ENCODE measurements at places on chromosomes 2 and 18.

- peak; percentile 4 for DNase-seq
These were observed 87.8 kb downstream of the SP100 start for GRCh38 chr2:230503798-230504197.

DNA sequence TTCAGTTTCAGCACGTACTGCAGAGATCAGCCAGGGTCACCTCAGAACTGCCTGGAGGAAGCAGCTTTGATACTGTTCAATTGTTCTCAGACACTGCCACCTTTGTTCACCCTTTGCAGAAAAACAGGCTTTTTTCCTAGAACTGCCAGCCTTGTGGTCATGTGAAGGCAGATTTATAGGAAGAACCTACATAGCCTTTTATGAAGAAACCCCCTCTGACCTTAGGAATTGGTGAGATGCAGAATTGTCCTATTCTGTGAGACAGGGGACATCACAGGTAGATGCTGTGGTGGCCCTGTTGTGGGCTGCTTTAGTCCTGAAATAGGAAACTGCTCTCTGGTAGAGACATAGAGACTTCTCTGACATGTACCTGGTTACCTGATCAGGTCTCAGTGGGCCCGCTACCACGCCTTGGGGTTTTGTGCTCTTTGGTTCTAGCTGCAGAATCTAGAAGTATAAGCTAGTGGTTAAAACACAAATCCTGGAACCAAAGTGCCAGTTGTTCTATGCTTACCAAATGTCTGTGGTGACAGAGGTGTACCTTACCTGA, 206.6 kb downstream of the AGPS start:
- no peak for DNase-seq

DNA sequence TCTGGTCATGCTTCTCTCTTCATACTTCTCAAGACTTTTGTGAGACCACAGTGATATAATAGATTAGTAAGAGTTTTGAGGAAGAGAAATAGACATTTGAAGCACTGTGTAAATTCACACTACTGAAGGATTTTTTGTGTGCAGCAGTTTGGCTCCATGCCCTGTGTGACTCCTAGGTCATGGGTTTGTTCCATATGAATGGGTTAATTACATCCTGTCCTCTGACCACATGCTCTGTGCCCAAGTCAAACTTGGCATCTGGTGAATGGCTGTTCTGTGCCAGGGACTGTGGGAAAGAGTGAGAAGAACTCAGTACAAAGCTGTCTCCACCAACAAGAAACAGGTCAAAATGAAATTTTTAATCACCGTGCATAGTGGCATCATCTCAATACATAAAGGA, 304.0 kb downstream of the LNPK start:
- DNase-seq: no peak

DNA sequence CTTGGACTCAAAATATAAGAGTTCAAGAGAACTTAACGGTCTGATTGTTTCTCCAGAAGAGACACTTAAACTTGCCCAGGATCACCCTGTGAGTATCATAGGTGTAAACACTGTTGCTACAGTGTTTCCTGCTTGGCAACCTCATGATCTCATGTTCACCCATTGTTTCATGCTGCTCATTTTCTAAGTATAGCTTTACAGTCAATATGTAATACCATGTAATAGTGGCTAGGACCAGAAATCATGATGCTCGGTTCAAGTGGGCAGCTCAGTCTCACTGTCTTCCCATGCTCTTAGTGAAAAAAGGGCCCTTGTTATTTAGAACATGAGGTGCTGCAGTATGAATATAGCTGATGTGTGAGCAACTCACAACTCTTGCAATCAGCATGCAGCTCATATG, 157.5 kb downstream of the CERS6 start:
- no peak for DNase-seq

DNA sequence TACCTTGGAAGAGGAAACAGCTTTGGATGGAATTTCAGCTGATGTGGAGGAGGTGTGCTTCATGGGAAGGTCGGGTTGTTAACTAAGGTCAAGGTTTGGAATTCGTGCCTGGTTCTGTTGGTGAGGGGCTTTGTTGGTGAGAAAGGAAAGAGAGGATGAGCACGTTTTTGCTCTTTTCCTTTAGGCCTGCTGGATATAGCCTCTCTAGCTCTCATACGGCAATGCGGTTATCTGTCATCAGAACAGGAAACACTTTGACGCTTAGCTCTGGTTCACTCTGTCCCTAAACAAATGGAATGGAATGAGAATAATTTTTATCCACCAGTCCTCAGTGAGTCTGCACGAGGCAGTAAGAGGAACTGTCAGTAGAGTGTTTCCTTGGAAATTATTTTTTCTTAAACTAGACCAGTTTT, 169.7 kb upstream of the NOSTRIN start:
- DNase-seq: peak; percentile 63

GRCh38 chr2:140164449-140164848, 1384.3 kb upstream of the NXPH2 start:
- no peak for DNase-seq

- DNase-seq: no peak
These were observed 318.8 kb upstream of the TMEFF2 start for GRCh38 chr2:192513575-192513974.

- peak; percentile 42 for DNase-seq
These were observed 221.4 kb downstream of the CLIP4 start for GRCh38 chr2:29336341-29337241.

DNA sequence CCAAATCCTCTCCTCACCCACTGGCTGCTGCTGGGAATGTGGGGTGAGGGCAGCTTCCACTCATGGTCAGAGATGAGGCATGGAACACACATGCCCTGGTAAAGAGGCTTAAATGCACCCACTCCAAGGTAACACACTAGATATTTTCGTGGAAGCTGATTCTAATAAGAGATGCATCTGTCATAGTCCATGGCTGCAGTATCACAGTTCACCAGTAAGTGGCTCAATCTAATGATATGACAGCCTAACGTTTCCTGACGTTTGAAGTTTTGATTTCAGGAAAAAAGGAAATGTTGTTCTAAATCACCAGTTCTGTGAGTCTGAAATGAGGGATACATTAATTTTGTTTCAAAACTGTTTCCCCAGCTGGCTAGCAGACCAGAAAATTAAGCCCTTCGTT, 38.2 kb downstream of the LCT start:
- no peak for DNase-seq

- peak; percentile 48 for DNase-seq
These were observed 56.6 kb downstream of the RPL37A start for GRCh38 chr2:216555274-216555673.

DNA sequence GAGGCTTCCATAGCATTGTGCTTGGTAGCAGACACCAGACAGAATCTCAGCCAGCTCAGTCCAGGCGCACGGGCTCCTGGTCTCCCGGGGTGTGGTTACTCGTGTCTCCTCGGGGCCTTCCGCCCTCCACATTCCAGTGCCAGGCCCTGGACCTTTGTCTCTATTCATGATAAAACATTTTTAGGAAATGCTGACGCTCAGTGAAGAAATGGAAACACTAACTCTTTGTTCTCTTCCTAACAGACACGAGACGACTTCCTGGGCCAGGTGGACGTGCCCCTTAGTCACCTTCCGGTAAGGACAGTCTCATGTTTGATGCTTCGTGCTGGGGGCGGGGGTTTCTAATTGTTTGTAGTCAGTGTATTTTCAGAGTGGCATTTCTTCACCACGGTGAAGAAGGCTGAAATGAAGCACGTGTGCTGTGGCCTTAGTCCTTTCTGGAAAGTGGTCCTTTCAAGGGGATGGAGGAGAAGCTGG, 271.8 kb downstream of the NEDD4L start:
- DNase-seq: no peak

GRCh38 chr18:13370995-13371625, 152.6 kb downstream of the LDLRAD4 start:
- DNase-seq: no peak

DNA sequence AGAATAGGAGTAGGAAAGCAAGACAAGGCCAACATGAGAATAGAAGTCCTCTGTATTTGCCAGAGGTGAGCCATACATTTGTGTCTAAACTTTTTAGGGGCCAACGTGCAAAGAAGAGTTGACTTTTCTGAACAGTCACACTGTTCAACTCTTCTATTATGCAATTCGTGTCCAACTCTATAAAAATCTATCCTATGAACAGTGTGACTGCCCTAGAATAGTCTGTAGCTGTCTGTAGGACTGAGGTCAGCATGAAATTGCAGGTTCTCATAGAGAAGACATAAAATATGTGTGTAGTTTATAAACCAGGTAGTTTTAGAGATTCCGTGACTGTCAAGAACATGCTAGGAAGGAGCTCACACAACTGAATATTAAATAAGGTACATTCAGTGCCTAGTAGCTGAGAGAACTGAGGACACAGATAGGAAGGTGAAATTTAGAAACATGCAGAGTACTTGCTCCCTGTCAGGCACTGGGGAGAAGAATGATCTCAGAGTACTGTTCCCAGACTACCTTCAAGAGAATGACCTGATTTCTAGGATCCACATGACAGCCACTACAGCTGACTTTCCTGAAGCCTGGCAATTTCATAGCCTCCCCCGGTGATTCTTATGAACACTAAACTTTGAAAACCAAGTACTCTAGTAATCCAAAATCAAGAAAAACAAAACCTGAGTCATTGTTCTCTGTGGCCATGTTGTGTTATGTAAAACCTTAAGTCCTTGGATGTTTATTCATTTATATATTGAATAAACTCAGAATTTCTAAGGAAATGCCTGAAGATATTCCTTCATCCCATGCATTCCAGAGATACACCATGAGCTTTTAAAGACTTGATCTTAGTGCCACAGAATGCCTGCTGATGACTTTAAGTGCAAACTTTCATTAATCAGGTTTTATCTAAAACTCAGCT, 201.5 kb upstream of the BOD1L2 start:
- DNase-seq: no peak

All from fibroblast of skin of right biceps (primary cell).